ENCODE measurements at places on chromosomes 5 and 9.
A peak's percentile ranks its signal among the peaks of the same experiment; 100 is the strongest.

DNA sequence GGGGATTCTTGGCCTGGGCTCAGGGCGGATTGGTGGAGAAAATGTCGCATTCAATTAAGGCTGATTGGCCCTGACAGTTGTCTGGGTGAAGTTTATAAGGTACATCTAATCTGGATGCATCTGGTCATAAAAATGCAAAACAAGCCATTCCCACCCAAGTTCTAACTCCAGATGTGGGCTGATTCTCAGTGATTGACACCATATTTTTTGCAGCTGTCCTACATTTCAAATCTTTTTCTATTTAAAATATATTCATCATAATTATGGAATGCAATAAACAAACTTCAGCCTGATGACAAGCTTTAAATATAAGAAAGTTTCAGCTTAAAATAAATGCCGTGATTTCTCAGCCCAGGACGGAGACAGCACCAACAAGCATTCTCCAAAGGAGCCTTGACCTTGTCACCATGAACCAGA is 146.4 kb upstream of the SMIM23 start:
- DNase-seq = no peak

- no peak for DNase-seq
These were observed 1.0 kb downstream of the FAM200C start for GRCh38 chr5:160398806-160399205.

DNA sequence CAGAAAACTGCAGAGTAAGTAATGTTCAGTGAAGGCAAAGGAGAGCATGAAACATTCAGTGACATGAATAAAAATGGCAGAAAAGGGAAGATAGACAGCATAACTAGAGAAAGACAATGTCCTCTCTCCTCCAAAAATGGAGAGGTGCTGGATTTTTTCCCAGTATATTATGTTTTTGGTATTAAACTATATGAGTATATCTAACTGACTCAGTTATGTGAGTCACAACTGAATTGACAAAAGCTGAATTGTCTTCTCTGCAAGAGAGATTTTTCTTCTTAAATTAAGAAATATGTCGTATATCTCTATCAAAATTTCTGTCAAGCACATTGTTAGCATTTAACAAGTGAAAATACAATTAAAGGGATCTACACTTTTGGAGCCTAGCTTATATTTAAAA is 375.1 kb downstream of the CHSY3 start:
- no peak for DNase-seq

DNA sequence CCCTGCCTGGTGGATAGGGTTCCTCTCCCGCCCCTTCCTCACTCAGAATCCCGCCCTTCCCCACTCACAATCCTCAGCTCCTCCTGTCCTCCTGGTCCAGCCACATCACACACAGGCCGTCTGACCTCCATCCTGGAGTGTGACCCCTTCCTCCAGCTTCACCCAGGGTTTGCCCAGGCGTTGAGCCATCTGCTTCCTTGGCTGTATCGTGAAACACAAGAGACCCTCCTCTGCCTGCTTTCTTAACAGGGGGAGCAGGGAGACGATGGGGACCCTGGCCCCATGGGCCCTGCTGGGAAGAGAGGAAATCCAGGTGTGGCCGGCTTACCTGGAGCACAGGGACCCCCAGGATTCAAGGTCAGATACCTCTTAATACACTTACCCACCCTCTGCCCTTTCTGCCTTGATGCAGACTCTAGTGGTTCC is 32.3 kb upstream of the ORM1 start:
- DNase-seq = no peak

- no peak for DNase-seq
These were observed 18.4 kb downstream of the POU5F2 start for GRCh38 chr5:93723005-93723404.

- DNase-seq = peak; percentile 41
These were observed 26.2 kb downstream of the TCF7 start for GRCh38 chr5:134140530-134141201.

- DNase-seq = no peak
These were observed 13.0 kb downstream of the VCP start for GRCh38 chr9:35059438-35059837.

GRCh38 chr5:114101153-114101552 is 260.7 kb upstream of the KCNN2 start:
- DNase-seq = no peak

DNA sequence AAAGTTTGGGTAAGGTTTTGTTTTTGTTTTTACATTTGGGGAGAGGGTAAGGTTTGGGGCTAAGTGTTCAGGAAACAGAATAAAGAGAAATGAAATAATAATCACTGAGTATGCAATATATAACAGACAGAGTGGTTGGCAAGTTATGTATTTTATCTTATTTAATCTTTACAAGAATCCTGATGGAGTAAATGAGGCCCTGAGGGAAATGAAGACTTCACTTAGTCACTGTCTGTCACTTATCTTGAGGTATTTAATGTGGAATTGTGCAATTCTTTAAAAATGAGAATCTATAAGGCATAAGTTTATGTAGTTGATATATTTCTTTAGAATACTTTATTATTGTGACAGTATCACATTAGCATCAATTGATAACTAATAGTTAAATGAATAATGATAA is 48.1 kb downstream of the TEK start:
- DNase-seq = no peak

- no peak for DNase-seq
These were observed 11.4 kb downstream of the OTULIN start for GRCh38 chr5:14675865-14676300.

DNA sequence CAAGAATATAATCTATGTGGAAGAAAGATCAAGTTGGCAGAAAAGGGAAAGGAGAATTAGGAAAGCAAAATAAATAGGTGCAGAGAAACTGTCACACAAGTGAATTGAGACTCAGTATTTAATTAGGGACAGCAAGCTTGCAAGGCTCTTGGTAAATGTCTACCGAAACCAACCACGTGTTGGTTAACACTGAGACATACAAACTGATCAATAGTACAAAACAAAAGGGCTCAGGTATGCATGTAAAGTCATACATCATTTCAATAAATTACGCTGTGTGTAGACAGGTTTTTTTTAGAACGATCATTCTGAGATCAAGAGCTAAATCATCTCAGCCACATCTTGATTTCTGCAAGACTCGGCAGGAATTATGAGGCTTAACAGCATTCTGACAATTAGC is 225.4 kb downstream of the EBF1 start:
- no peak for DNase-seq

GRCh38 chr9:17422994-17423680 is 155.7 kb upstream of the SH3GL2 start:
- DNase-seq = no peak

DNA sequence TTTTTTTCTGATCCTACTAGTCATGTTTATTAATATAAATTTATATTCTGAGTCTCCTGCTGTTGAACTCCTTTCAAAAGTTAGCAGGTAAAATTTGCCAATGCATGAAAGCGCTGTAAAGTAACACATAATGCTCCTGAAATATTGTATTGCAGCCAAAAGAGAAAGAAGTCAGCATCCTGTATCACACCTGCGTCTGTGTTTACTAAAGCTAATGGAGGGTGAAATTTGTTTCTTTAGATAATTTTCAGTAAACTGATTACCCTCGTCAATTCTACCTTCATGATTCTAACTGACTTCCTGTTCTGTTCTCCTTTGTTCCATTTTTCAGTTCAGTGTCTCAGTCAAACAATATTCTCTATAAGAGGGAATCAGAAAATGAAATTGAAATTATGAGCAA is 415.4 kb downstream of the CDH9 start:
- DNase-seq = no peak

DNA sequence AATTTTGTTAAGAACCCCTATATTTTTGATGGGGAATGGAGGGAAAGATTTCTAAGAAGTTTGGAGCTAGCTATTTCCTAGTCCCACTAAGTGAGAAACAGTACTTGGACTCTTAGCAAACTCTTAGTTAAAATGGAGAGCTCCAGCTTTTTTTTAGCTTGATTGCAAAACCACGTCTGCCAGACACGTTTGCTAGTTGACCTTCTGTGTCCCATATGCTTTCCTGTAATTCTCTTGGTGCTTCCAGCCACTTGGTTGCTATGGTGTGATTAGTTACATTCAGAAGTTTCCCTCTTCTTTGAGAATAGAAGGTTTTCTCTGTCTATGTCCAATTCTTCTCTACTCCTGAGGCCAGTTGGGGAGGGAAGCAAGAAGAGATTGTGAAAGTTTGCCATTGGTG is 417.0 kb upstream of the TLE4 start:
- no peak for DNase-seq

- no peak for DNase-seq
These were observed 156.1 kb upstream of the NTRK2 start for GRCh38 chr9:84513473-84513872.

DNA sequence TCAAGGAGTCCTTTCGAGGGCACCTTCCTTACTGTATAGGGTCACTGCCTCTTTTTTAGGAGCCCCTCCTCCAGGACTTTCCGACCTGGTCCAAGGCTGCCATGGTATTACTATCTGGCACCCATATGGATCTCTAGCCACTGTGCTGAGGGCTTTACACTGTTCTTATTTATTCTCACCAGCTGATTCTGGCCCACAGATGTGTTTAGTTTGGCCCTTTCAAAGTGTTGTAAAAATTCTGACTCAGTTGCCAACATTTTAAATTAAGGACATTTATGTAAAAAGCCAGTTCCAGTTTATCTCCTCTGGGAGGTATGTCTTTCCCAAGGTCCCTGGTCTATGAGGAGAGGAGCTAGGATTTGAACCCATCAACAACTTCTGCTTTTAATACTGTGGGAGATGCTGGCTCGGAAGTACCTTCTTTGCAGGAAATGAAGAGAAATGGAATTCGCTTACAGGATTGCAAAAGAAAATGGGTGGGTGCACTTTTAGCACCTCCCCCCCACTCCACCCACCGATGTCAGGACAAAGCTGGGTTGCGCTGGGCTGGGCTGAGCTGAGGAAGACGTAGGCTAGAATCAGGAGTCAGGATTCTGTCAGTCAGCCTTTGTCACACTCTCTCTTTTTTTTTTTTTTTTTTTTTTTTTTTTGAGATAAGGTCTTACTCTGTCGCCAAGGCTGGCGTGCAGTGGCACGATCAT is 7.8 kb downstream of the JADE2 start:
- DNase-seq = no peak

DNA sequence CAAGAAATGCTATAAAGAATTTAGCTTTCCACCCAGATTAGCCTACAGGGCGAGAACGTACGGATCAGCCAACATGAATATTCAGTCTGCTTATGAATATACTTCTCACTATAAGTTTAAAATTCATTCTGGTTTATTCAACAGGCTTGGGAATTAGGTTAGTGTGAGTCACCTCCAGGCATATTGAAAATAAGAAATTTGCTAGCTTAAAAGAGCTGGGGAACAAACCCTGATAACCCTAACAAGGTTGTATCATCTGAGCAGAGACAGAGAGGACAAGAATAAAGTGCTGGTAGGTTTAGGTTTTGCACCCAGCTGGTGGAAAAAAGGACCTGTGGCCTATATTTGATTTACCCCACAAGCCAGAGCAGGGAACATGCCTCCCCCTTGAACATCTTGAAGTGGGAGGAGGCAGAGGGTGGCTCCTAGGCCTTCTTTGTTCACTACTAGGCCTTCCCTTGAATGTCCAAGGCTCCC is 12.3 kb downstream of the FNBP1 start:
- DNase-seq = no peak

DNA sequence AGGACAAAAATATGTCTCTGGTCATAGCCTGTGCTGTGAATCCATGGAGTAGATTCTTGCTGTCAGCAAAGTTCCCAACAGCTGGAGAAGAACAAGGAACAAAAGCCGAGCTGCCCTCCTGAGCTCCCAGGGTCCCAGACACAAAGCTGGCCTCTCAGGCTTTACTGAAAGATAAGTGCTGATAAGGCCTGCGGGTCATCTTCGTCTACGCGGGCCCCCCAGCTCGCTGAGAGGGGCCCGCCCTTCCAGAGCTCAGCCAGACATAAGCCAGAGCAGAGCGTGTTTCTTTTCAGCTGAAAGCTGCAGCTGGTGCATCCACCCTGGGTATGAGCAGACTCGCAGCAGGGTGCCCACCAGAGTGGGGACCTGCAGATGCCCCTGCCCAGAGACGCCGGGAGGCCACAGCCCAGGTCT is 84.7 kb downstream of the HSD17B3 start:
- no peak for DNase-seq

- no peak for DNase-seq
These were observed 327.5 kb downstream of the CHSY3 start for GRCh38 chr5:130231786-130232185.

- DNase-seq = peak; percentile 47
These were observed 198.6 kb downstream of the PAX5 start for GRCh38 chr9:36835271-36835996.

DNA sequence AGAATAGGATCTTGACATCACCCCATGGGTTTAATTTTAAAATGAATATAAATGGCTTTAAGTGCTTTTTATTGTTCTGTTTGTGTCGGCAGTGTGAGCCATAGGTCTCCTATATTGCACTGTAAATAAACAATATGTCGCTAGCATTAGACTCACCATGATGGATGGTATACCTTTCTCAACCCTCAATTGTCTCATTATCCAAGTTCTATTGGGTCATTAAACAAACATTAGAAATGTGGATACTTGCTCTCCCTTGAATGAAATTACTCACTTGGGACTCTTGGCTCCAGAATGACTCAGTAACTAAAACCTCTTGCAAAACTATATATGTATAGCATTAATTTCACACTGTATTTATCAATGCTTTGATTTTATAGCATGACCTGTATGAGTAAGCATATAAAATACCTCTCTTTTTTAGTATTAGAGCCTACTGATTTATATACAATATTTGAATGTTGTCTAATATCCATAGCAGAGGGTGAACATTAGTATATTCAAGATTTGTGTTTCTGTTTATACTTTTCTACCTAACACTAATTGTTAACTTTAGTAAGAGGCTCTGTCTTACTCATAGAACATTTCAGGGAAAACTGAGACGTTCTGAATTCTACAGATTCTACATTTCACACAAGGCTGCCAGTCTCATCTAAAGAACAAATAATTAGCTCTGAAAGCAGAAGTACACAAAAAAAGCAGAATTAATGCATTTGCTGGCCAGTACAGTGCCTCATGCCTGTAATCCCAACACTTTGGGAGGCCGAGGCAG is 303.8 kb upstream of the PRR16 start:
- no peak for DNase-seq

DNA sequence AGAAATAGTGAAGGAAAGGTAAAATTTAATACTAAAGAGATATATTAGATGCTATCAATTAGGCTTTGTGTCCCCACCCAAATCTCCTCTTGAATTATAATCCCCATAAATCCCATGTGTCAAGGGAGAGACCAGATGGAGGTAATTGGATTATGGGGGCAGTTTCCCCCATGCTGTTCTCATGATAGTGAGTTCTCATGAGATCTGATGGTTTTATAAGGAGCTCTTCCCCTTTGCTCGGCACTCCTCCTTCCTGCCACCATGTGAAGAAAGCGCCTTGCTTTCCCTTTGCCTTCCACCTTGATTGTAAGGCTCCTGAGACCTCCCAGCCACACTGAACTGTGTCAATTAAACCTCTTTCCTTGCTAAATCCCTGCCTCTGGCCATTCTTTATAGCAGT is 697.0 kb upstream of the RGMB start:
- no peak for DNase-seq

- no peak for DNase-seq
These were observed 41.7 kb downstream of the TMEM167A start for GRCh38 chr5:83035373-83036100.

DNA sequence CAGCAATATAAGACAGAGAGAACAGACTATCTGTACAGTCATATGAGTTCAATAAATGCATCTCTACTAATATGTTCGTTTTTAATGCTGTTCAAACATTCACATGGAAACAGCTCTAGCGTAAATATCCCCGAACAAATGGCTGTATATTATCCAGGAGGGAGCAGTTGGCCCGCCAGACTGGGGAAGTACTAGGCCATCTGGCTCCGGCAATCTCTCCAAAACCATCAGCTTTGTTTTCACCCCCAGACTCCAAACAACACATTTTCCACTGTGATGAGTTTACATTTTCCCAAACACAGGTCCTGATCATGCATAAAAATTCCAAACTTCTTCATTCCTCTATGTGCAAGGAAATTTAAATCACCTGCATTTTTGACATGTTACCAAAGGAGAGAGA is 8.7 kb downstream of the EBF1 start:
- DNase-seq = no peak
